ENCODE measurements at places on chromosomes 6 and 20.

DNA sequence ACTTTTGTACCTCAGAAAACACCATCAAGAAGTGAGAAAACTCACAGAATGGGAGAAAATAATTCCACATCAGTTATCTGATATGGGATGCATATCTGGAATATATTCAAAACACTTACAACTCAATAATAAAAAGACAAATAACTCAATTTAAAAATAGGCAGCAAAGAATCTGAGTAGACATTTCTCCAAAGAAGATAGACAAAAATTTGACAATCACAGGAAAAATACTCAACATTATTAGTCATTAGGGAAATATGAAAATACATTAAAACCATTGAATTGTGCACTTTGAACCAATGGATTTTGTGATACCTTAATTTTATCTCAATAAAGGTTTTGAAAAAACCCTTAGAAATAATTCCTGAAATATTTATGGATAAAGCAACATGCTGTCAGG lies 36.9 kb upstream of the STMND1 start:
- DNase-seq, result no peak

DNA sequence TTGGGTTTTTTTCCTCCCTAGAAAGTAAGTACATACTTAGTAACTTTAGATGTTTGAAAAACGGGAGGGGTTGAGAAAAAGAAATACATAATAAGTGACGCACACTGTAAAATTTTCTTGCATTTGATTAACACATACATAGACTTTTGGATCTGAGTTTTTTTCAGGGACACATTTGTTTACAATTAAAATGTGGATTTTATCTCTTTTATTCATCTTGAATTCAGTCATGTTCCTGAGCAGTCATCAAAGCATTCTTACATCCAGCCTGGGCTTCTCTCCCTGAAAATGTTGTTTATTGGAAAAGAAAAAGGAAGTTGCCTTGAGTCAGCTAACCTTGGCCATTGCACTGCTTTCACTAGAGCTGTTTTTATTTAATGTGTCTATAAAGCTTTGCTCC lies 8.7 kb upstream of the RPP40 start:
- no peak for DNase-seq

- DNase-seq, result no peak
Measured at GRCh38 chr6:122494665-122495272, 23.2 kb upstream of the SERINC1 start.

DNA sequence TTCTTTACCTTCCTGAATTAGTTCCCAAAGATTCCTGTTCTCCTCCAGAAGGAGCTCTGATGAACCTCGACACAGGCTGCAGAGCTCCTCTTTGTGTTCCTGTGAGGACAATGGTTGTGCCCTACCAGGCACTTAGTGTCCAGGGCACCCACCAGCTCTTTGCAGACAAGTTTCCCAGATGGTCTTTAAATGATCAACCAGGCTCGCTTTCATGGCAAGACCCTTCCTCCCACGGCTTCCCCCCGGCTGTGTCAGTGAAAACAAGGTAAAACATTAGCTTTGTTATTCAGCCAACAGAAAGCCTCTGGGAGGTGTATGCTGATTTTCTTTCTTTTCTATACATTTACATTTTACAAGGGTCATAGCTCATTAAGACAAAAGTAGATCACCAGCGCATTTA lies 32.3 kb upstream of the CNKSR3 start:
- no peak for DNase-seq

DNA sequence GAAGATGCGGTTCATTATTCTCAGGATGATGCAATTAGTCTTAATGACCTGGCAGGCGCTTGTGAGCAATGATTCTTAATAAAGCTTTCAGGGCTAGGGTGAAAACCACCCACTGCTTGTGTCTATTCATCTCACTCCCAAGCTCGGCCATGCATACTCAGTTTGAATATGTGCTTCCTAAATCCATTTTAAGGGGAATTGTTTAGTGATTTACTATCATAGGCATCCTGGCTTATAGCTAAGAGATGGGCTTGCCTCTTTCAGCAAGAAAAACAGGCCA lies 141.1 kb upstream of the SLC24A3 start:
- DNase-seq, result no peak

- DNase-seq, result no peak
Measured at GRCh38 chr6:9632026-9632425, 782.8 kb downstream of the TFAP2A start.

All from HEK293T (cell line).